ENCODE measurements at places on chromosomes 7 and 10.
A peak's percentile ranks its signal among the peaks of the same experiment; 100 is the strongest.

DNA sequence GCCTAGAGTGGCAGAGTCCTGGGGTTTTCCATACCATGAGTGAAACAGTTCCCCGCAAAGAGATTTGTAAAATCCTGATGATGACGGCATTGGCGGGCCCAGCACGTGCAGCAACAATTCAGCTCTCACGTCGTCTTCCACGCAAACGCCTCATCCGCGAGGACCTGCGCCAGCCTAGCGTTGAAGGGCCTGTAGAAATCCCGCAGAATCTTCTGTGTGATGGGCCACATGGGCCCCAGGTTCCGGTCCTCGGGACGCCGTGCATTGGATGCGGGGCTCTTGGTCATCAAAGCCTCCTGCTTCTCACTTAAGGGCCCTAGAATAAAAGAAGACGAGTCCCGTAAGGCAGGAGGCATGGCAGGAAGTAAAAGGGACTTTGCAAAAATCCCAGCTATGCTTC, 83.4 kb downstream of the CHST15 start:
- no peak for DNase-seq

DNA sequence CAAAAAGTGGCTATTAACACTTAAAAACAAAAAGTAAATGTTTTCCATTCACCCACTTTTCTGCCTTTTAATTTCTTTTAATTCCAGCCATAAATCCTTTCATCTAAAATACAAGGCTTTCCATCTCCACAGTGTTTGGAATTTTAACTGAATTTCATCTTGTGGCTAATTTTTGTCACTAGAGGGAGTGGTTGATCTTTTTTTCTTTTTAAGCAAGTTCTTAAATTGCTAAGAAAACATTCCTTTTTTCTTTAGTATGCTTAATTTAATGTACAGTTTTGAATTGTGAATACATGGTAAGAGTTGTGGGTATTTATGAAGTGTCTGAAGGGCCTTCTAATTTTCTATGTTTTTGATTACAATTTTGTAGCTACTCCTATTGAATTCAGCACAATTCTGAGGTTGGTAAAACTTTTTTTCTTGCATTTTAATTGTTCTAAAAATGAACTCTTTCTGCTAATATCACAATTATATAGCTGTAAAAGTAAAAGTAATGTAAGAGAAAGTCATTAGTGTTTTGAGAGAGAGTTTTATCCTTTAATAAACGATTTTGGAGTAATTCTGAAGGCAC, 54.9 kb upstream of the ANK3 start:
- peak; percentile 34 for DNase-seq

DNA sequence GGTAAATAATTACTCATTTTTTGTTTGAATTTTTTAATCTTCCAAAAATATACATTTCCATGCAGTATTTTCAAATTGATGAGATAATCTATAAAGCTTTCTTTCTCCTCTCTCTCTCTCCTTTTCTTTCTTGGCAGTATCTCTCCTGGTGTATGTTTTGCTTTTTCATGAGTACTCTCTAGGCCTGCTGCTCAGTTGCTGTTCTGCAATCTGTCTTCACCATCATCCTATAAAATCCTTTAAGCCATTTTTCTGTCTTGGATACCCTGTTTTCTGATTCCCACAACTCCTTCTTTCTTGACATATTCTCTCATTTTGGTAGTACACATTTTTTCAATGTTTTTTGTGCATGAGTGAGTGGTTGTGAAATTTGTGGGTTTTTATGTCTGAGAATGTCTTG, 1558.1 kb upstream of the LRRTM3 start:
- DNase-seq, result no peak

GRCh38 chr10:25966844-25967243, 32.8 kb downstream of the MYO3A start:
- DNase-seq, result no peak

GRCh38 chr10:21525367-21526187, at the start of gene SKIDA1:
Gene SKIDA1, minus strand, starts transcription at chr10:21525682. Its CDS starts 7,860 bp downstream, at chr10:21517822.
- DNase-seq, result peak; percentile 91

DNA sequence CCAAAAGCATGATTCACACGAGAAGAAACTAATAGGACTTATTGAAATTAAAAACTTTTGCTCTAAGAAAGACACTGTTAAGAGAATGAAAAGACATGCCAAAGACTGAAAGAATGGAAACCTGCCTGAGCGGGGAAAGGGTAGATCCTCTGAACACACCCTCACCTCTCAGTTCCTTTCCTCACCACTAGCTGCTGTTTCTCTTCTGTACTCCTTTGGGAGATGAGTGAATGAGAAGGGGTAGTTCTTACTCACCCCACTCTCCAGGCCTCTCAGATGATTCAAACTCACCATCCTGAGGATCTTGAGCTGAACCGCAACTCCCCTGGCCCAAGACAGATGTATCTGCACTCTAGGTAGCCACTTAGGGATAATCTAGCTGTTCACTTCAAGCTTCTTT, 41.9 kb downstream of the IQUB start:
- no peak for DNase-seq

GRCh38 chr10:5470062-5470751, 29.2 kb downstream of the CALML5 start:
- DNase-seq, result no peak

- DNase-seq, result no peak
Observed at GRCh38 chr7:128794020-128794419, 2.3 kb downstream of the CCDC136 start.

DNA sequence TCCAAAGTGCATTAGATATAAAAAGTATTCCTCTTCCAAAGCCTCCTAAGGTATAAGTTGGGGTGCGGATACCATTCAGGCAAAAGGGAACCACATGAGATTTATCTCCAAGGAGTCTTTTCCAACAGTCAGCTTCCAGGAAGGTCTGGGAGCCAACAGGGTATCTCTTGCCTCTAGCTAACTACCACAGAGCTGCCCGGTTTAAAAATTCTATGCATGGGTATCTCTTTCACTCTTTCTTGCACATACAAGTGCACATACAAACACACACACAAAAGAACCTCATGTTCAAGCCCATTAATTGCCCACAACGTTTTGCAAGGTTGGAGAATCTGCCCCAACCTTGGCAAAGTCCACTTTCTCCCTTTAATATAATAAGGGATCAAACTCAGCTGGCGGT, 80.7 kb downstream of the CDK6 start:
- no peak for DNase-seq

GRCh38 chr10:120177330-120177729, 279.7 kb upstream of the PLPP4 start:
- DNase-seq, result no peak

DNA sequence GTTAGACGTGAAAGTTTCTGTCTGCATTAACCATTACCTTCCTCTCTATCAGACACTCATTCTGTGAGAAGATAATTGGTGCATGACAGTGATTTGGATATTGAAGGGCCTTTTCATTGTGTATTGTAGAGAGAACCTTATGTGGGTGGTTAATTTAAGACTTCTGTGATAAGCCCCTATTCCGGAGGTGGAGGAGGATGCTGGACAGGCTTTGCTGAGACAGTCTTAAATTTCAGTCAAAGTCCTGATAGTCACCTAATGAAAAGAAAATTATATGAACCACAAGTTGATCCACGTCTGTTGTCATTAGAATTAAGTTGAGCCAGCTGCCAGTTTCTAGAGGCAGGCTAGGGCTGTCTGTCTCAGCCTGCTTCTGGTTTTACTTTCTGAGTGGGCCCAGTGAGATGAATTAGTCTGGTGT, 62.9 kb downstream of the CELF2 start:
- DNase-seq, result no peak

- no peak for DNase-seq
Observed at GRCh38 chr10:28552775-28553174, 19.9 kb downstream of the WAC start.

GRCh38 chr10:77197544-77197943, 440.1 kb downstream of the KCNMA1 start:
- no peak for DNase-seq

DNA sequence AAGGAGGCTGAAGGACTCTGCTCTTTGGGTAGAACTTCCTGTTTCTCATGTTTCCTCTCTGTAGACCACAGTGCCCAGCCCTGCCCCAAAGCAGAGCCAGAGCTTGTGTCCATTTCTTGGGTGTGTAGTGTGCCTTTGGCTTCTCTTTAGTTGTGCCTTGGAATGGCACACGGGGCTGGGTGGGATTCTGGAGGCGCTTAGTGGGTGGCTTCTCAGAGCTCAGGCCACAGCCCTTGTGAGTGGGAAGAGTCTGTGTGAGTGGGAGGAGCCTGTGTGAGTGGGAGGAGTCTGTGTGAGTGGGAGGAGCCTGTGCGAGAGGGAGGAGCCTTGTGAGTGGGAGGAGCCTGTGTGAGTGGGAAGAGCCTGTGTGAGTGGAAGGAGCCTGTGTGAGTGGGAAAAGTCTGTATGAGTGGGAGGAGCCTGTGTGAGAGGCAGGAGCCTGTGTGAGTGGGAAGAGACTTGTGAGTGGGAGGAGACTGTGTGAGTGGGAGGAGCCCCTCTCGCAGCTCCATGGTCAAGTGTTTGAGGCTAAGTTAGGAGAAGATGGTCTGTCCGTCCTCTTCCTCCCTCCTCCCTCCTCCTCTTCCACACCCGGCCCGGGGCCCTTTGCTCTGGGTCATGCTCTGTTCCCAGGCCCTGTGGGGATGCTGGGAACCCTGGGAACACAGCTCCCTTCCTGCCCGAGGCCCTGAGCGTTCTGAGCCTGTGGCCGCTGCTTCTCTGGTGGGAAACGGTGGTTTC, 153.0 kb downstream of the GRK5 start:
- no peak for DNase-seq

DNA sequence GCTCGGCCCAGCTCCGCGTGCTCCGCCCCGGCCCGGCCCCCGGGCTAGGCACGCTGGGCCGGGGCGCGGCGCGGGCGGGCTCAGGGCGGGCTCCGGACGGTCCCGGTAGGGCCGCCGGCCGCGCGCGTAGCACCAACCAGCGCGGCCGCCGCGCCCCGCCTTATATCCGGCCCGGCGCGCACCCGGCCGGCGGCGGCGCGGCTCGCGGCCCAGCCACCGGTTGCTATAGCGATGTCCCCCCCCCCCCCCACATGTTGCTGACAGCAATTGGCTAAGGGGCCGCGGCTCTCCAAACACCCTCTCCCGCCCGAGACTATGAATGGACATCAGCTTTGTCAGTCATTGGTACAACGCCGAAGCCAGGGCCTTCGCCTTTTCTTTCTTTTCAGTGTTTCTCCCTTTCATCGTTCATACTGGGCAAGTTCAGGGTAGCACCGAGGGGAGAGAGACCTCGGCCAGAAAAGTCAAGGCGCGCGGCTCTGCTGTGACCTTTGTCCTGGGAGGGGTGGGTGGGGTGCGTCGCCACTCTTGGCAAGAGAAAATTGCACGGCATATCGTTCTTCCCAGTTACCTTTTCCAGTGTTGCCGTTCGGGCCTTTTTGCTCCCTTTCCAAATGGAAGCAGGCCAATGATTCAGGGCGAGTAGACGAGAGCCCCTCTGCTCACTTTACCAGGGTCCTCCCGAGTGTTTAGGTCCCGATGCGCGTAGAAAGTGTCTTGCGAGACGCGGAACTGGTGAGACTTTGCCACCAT, 354.2 kb downstream of the DNAJB6 start:
- DNase-seq, result no peak

DNA sequence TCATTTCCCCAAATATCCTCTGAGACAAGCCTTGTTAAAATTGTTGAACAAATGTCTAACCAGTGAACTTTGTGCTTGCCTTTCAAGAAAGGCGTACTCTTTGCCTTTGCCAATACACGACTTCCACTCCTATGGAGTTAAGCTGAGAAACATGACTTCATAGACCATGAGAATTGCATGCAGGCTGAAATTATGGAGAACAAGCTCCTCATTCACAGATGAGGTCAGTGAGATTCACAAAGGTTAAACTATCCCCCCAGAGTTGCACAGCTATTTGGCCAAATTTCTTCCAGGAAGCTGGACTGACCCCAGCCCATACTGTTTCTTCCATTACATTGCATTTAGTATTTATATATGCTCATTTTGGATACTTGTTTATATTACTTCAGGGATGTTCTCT, 221.4 kb upstream of the SEMA3C start:
- no peak for DNase-seq

- DNase-seq, result no peak
Observed at GRCh38 chr7:149261316-149261828, 624 bp upstream of the ZNF783 start.

- no peak for DNase-seq
Observed at GRCh38 chr7:157377436-157378124, 40.8 kb downstream of the DNAJB6 start.

- no peak for DNase-seq
Observed at GRCh38 chr10:69014171-69014570, 25.6 kb downstream of the KIFBP start.

- DNase-seq, result no peak
Observed at GRCh38 chr7:22809902-22810642, 12.6 kb downstream of the TOMM7 start.

- DNase-seq, result no peak
Observed at GRCh38 chr10:78378192-78378591, 344.5 kb downstream of the RPS24 start.

- DNase-seq, result peak; percentile 15
Observed at GRCh38 chr7:84193747-84194146, 842 bp downstream of the SEMA3A start.

GRCh38 chr10:114070710-114071109, 27.0 kb downstream of the ADRB1 start:
- no peak for DNase-seq

DNA sequence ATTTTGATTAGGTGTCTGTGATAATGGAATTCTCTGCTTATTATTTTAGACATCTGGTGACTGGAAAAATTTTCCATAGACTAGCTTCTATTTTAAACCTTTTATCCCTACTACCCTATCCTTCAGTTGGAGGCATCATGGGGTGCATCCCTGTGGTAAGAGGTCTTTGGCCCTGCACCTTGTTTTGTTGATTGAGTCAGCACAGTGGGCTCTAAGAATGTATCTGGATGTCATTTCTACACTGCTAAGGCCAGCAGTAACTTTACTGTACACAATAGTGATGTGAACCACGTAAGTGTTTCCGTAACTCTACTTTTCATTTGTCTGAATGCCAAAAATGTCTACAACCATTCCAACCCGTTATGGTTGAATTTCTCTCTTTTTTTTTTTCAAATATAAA, 75.6 kb downstream of the ADAM22 start:
- DNase-seq, result no peak

GRCh38 chr7:99485094-99485493, 12.4 kb downstream of the ZNF789 start:
- no peak for DNase-seq

DNA sequence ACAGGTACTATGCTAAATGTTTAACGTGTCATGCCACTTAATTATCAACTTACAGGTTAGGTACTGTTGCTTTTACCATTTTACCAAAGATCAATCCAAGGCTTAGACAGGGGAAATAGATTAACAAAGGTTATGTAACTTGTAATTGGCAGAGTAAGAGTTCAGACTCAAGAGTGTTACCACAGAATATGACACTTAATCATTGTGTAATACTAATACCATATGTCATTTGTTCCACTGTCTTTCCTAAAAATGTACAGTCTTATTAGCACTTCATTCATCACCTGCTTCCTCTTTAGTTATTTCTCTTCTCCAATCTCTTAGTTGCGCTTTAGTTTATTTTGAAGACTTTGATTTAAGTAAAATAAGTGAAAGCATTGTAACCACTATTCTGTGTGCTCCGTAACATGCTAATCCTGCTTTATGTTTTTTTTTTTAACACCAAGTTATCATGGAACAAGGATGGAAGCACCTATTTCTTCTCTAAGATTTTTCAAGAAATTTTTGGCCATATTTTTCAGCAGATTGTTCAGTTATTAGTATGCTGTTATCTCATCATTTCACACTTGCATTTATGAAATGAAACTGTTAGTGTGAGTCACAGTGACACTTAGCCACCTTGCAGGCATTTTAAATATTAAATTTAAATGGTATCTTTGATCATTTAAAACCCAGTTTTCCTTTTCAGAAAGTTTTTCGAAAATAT, 197.3 kb downstream of the PHF14 start:
- no peak for DNase-seq

Measured in NCI-H446 (cell line).